Transverse colon (tissue), 4 donors: ENCODE measurements at places on chromosomes 3 and 15. TPM values are rescaled to one million over a fixed set of nuclear protein-coding genes. Genes with fewer than 3 reads are reported as not detected.

DNA sequence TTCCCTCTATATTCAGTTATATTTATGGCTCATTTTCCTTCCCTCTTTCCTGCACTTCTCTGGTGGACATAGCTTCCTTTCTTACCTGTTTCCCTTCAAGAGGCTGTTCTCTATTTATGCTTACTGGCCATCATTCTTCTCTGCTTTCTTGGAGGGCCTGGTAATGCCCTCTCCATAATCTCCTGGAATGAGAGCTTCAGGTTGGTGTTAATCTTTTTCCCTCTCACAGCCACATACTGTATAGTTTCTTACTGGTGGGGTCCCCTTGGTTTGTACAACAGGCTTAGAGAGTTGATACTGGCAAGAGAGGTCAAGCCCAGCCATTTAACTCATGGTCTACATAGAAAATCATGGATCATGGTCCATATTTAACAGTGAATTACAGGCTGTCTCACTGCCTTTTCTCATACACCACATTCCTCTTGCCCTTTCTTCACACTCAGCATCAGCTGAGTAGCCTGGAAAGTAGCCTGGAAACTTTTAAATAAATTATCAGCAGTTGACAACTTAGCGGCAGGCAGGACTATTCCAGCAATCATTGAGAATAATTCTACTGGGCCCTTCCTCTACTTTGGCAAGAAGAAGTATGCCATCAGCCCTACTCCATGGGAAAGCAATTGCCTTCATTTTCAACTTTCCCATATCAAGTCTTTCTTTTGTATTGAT, 38.0 kb upstream of the DPH6 start:
- no peaks in the 10 kb centered on the region for H3K27me3 ChIP-seq
- H3K27ac ChIP-seq, result no peak overlapping the region
- H3K4me3 ChIP-seq, result no peak overlapping the region
- H3K36me3 ChIP-seq, result no peaks in the 10 kb centered on the region

GRCh38 chr3:61173676-61174075, 77.6 kb downstream of the FHIT start:
- no peak overlapping the region for H3K4me3 ChIP-seq
- no peaks in the 10 kb centered on the region for H3K27me3 ChIP-seq
- H3K36me3 ChIP-seq, result no peaks in the 10 kb centered on the region
- no peak overlapping the region for H3K27ac ChIP-seq
- H3K4me1 ChIP-seq, result no peaks in the 10 kb centered on the region
- DNase-seq, result no peak

The CERS3 gene
- not detected for total RNA-seq

The SNX33 gene
- 33.7 TPM for total RNA-seq

DNA sequence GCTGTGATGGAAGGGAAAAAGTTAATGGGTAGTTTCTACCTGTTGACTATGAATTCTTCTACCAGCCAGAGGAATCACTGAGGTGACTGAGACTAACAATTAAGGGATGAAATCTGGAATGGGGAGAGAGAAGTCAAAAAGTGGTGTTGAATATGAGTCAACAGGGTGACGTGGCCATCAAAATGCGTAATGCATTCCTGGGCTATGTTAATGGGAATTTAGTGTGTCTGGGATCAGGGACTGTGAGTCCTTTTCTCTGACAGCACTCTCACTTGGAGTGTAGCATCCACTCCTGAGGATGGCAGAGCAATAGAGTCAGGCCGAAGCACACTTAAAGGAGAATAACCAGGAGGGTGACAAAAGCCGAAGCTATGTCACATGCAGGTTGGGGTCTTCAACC, 60.4 kb downstream of the MESD start:
- H3K4me1 ChIP-seq, result no peaks in the 10 kb centered on the region
- no peak overlapping the region for H3K27ac ChIP-seq
- H3K27me3 ChIP-seq, result no peaks in the 10 kb centered on the region
- no peak overlapping the region for H3K4me3 ChIP-seq
- H3K36me3 ChIP-seq, result no peaks in the 10 kb centered on the region

GRCh38 chr3:180700941-180701340, 21.7 kb upstream of the CCDC39 start:
- H3K27ac ChIP-seq, result no peak overlapping the region
- H3K36me3 ChIP-seq, result no peaks in the 10 kb centered on the region
- H3K27me3 ChIP-seq, result no peaks in the 10 kb centered on the region
- no peak overlapping the region for H3K4me3 ChIP-seq

The PLSCR2 gene
- not detected for total RNA-seq

GRCh38 chr3:35965908-35966307, 326.6 kb downstream of the ARPP21 start:
- H3K27me3 ChIP-seq, result no peaks in the 10 kb centered on the region
- no peaks in the 10 kb centered on the region for H3K4me1 ChIP-seq
- H3K27ac ChIP-seq, result no peak overlapping the region
- H3K36me3 ChIP-seq, result no peaks in the 10 kb centered on the region

The TRAIP gene
- 1.7 TPM for total RNA-seq

The CAND2 gene
- total RNA-seq, result 18.3 TPM

- no peaks in the 10 kb centered on the region for H3K36me3 ChIP-seq
- no peaks in the 10 kb centered on the region for H3K27me3 ChIP-seq
- no peak overlapping the region for H3K27ac ChIP-seq
These were observed 103.0 kb downstream of the MAGI1 start for GRCh38 chr3:65935724-65936123.

DNA sequence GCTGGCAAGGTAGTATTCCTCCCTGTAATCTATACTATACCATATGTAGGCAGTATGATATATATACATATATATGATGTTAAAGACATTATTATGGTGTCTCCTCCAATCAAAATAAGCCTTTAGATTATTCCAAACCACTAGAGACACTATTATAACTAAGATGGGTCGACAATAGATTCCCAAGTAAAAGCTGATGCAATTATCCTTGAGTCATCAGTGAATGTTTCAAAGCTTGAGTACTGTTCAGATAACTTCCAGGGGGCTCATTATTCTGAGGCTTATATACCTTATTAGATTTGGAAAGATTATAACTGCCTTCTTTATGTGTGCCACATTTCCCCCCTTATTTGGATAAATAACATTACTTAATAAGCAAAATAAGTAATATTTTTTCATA, 11.9 kb upstream of the C3orf38 start:
- H3K36me3 ChIP-seq, result no peaks in the 10 kb centered on the region
- DNase-seq, result no peak
- no peak overlapping the region for H3K4me3 ChIP-seq
- no peaks in the 10 kb centered on the region for H3K4me1 ChIP-seq

The CPEB1 gene
- 3.8 TPM for total RNA-seq

- no peaks in the 10 kb centered on the region for H3K4me1 ChIP-seq
- no peaks in the 10 kb centered on the region for H3K36me3 ChIP-seq
These were observed 418.1 kb downstream of the OCA2 start for GRCh38 chr15:27681038-27681437.

DNA sequence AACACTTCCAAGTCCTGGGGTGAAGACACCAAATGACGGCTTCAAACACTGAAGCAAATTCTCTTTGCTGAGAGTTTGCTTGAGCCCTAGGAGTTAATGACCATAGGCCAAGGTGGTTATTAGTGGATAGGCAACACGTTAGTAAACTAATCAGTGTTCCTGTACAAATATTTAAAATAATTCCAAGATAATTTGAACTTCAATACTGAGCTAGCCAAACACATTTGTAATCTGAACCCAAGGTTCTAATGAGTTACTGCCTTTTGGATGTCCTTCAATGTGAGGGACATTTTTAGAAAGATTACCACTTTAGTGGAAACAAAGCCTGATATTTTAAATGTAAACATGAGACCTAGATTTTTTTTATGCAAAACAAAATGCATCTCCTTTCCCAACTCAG, 94.6 kb downstream of the THRB start:
- peaks cover 20% of the 10 kb centered on the region for H3K4me1 ChIP-seq
- no peaks in the 10 kb centered on the region for H3K36me3 ChIP-seq
- no peaks in the 10 kb centered on the region for H3K27me3 ChIP-seq
- no peak for DNase-seq

The ARHGEF26 gene
- 8.6 TPM for total RNA-seq

GRCh38 chr3:33317963-33318709, 40.9 kb downstream of the FBXL2 start:
- no peak overlapping the region for H3K27ac ChIP-seq
- no peak overlapping the region for H3K4me3 ChIP-seq
- H3K27me3 ChIP-seq, result no peaks in the 10 kb centered on the region
- DNase-seq, result no peak
- H3K4me1 ChIP-seq, result no peaks in the 10 kb centered on the region

The UROC1 gene
- total RNA-seq, result not detected

GRCh38 chr3:158333736-158334135, 223.8 kb downstream of the RSRC1 start:
- H3K36me3 ChIP-seq, result no peaks in the 10 kb centered on the region
- H3K4me3 ChIP-seq, result no peak overlapping the region
- no peaks in the 10 kb centered on the region for H3K27me3 ChIP-seq
- no peak for DNase-seq
- no peaks in the 10 kb centered on the region for H3K4me1 ChIP-seq
- no peak overlapping the region for H3K27ac ChIP-seq

- H3K27me3 ChIP-seq, result no peaks in the 10 kb centered on the region
- H3K27ac ChIP-seq, result no peak overlapping the region
- H3K36me3 ChIP-seq, result peaks cover 20% of the 10 kb centered on the region
- H3K4me1 ChIP-seq, result no peaks in the 10 kb centered on the region
These were observed 10.7 kb downstream of the GORASP1 start for GRCh38 chr3:39096775-39097174.

- no peak overlapping the region for H3K27ac ChIP-seq
- no peak overlapping the region for H3K4me3 ChIP-seq
- H3K36me3 ChIP-seq, result no peaks in the 10 kb centered on the region
- no peaks in the 10 kb centered on the region for H3K27me3 ChIP-seq
- no peak for DNase-seq
- peaks cover 5% of the 10 kb centered on the region for H3K4me1 ChIP-seq
These were observed 102.7 kb downstream of the OSBPL10 start for GRCh38 chr3:31878231-31878838.

DNA sequence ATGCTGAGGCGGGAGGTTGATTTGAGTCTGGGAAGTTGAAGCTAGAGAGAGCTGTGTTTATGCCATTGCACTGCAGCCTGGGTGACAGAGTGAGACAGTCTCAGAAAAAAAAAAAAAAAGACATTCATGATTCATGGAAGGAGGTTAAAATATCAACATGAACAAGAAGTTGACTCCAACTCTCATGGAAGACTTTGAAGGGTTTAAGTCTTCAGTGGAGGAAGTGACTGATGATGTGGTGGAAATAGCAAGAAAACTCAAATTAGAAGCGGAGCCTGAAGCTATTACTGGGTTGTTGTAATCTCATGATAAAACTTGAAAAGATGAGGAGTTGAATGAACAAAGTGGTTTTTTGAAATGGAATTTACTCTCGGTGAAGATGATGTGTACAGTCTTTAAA, 491.8 kb downstream of the SQOR start:
- H3K36me3 ChIP-seq, result no peaks in the 10 kb centered on the region
- no peak overlapping the region for H3K4me3 ChIP-seq
- no peaks in the 10 kb centered on the region for H3K4me1 ChIP-seq
- no peak overlapping the region for H3K27ac ChIP-seq
- no peaks in the 10 kb centered on the region for H3K27me3 ChIP-seq

GRCh38 chr15:72344602-72345001, 24.6 kb upstream of the CELF6 start:
- no peak overlapping the region for H3K27ac ChIP-seq
- DNase-seq, result no peak
- no peaks in the 10 kb centered on the region for H3K27me3 ChIP-seq
- no peaks in the 10 kb centered on the region for H3K36me3 ChIP-seq
- no peaks in the 10 kb centered on the region for H3K4me1 ChIP-seq
- no peak overlapping the region for H3K4me3 ChIP-seq

The OIP5 gene
- total RNA-seq, result 2.9 TPM

GRCh38 chr15:38652998-38653397, 88.4 kb upstream of the RASGRP1 start:
- H3K4me1 ChIP-seq, result no peaks in the 10 kb centered on the region
- DNase-seq, result peak; percentile 41
- H3K36me3 ChIP-seq, result no peaks in the 10 kb centered on the region
- H3K4me3 ChIP-seq, result no peak overlapping the region
- H3K27ac ChIP-seq, result peak overlapping the region; percentile 4

DNA sequence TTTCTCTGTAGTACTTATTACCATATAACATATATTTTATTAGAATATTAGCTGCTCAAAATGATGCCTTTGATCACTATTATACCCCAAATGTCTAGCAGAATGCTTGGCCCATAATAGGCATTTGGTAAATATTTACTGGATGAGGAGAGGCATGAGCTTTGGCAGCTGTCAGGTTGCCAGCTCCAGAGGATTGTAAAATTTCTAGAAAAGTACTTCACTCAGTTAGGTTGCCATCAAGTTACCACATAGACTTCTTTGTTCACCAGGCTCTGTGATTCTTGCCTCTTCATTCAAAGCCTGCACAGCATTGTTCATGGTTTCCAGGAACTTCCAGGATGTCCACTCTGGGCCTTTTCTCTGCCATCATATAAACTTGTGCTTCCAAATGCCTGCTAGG, 582.8 kb downstream of the PDCD6IP start:
- H3K36me3 ChIP-seq, result no peaks in the 10 kb centered on the region
- peaks cover 21% of the 10 kb centered on the region for H3K4me1 ChIP-seq

DNA sequence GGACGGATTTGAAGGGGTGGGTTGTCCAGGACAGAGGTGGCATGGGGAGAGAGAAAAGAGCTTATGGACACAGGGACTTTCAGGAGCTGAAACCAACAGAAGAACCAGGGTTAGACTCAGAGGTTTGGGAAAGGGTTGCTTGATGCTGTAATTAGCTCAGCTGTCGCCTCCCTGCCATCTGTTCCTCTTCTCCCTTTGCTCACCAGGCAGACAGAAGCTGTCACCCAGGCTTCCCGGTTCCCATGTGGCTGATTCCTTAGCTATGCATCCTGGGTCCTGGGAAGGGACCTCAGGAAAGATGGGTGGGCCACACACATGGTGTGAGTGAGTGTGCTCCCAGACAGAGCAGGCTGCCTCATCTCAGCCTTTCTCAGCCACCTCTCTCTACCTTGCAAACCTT, 14.1 kb downstream of the PTPN23 start:
- no peak overlapping the region for H3K4me3 ChIP-seq
- no peak for DNase-seq
- H3K27ac ChIP-seq, result no peak overlapping the region
- peaks cover 16% of the 10 kb centered on the region for H3K4me1 ChIP-seq
- H3K27me3 ChIP-seq, result no peaks in the 10 kb centered on the region
- peaks cover 7% of the 10 kb centered on the region for H3K36me3 ChIP-seq

The PFN2 gene
- total RNA-seq, result 39.3 TPM

DNA sequence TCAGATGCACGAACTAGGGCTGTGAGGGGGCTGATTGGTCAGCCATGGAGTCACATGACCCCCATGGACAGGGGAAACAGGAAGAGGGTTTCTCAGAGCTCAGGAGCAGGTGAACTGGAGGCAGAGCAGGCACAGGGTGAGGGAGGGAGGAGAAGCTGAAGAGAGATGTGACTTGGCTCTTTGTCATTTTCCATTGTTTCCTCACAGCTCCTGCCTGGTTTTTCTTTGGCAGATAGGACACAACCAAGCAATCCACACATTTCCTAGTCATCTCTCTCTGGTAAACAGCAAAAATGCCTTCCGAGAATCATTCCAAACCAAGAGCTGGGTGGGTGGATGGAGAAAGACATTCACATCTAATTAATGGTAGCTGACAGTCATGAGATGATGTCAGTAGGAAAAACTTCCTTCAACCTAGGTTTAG, 43.4 kb upstream of the LMCD1 start:
- H3K4me1 ChIP-seq, result no peaks in the 10 kb centered on the region
- no peaks in the 10 kb centered on the region for H3K36me3 ChIP-seq
- DNase-seq, result no peak

The LRTM1 gene
- not detected for total RNA-seq

The HEG1 gene
- total RNA-seq, result 9.1 TPM

- no peak overlapping the region for H3K27ac ChIP-seq
- no peak for DNase-seq
- no peaks in the 10 kb centered on the region for H3K36me3 ChIP-seq
- no peaks in the 10 kb centered on the region for H3K4me1 ChIP-seq
- H3K4me3 ChIP-seq, result no peak overlapping the region
These were observed 250.1 kb upstream of the LYSMD4 start for GRCh38 chr15:99983171-99983885.

The SYNPR gene
- total RNA-seq, result not detected

The SPCS1 gene
- 105 TPM for total RNA-seq
